ENCODE measurements at places on chromosomes 2 and 18. TPM values are rescaled to one million over a fixed set of nuclear protein-coding genes. Genes with fewer than 3 reads are reported as not detected.

DNA sequence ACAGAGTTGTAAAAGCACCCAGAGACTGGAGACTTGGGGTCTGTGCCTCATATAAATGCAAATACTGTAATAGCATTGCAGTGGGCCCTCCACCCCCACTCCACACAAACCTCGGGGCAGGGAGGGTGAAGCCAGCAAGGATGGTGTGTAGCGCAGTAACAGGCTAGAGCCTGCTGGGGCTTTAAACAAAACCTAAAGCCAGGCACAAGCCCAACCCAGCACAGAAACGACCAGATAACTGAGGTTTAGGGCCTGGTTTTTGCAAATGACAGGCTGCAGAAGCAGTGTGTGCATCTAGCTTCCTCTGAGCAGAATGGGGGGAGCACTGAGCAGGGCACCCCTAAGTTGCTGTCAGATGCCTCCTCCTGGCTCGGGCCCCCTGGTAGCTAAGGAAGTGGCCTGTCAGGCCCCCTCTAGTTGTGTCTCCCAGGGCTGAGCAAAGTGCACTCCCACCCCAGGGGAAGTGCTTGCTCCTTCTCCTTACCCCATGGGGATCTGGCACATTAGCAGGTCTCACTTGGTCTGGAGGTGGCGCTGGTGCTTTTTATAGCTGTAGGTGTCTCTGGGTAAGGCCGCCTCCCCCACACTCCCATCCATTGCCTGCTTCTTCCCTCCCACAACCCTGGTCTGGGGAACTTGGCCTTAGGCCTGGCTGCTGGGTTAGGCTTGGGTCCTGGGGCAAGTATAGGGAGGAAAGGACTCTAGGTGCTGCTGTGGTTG lies 135.1 kb downstream of the CELF4 start:
- H3K27ac ChIP-seq: no peak overlapping the region
- H3K27me3 ChIP-seq: no peaks in the 10 kb centered on the region
- H3K4me1 ChIP-seq: no peaks in the 10 kb centered on the region
- no peaks in the 10 kb centered on the region for H3K36me3 ChIP-seq
- H3K4me3 ChIP-seq: no peak overlapping the region

GRCh38 chr2:235232449-235233433 lies 261.1 kb upstream of the AGAP1 start:
- H3K4me1 ChIP-seq: no peaks in the 10 kb centered on the region
- DNase-seq: no peak
- H3K27ac ChIP-seq: no peak overlapping the region
- no peak overlapping the region for H3K4me3 ChIP-seq
- no peaks in the 10 kb centered on the region for H3K36me3 ChIP-seq

DNA sequence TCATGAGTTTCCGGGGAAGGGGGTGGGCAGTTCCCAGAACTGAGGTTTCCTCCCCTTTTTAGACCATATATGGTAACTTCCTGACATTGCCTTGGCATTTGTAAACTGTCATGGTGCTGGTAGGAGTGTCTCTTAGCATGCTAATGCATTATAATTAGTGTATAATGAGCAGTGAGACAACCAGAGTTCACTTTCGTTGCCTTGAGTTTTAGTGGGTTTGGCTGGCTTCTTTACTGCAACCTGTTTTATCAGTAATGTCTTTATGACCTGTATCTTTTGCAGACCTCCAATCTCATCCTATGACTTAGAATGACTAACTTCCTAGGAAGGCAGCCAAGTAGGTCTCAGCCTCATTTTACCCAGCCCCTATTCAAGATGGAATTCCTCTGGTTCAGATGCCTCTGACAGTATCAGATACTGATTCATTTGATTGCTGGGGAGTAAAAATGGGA lies 447.3 kb downstream of the XIRP2 start:
- no peak overlapping the region for H3K4me3 ChIP-seq
- H3K4me1 ChIP-seq: no peaks in the 10 kb centered on the region
- no peak overlapping the region for H3K27ac ChIP-seq
- H3K27me3 ChIP-seq: no peaks in the 10 kb centered on the region
- DNase-seq: no peak

DNA sequence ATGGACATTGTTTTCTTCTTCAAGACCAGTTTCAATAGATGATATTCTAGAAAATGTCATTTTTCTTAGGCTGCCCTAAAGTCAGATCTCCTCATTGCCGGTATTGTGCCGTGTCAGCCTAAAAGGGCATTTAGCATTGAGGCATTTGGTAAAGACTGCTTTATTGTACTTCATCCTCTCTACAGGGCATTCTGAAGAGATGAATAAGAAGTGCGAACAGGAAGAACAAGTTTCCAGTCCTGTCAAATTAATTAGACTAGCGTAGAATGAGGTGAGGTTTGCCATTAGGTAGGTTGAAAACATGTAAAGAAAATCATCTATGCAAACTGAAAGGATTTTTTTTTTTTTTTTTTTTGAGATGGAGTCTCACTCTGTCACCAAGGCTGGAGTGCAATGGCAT lies 60.6 kb downstream of the ETAA1 start:
- H3K36me3 ChIP-seq: no peaks in the 10 kb centered on the region
- no peak overlapping the region for H3K27ac ChIP-seq
- no peaks in the 10 kb centered on the region for H3K4me1 ChIP-seq
- H3K4me3 ChIP-seq: no peak overlapping the region
- DNase-seq: no peak

- no peaks in the 10 kb centered on the region for H3K36me3 ChIP-seq
- no peak for DNase-seq
- H3K27ac ChIP-seq: no peak overlapping the region
Observed at GRCh38 chr2:145807968-145808367, 1288.0 kb upstream of the ZEB2 start.

- DNase-seq: no peak
- no peak overlapping the region for H3K27ac ChIP-seq
- peaks cover 5% of the 10 kb centered on the region for H3K27me3 ChIP-seq
- no peak overlapping the region for H3K4me3 ChIP-seq
Observed at GRCh38 chr2:129975016-129975774, 4.3 kb upstream of the RAB6C start.

- peaks cover 86% of the 10 kb centered on the region for H3K4me1 ChIP-seq
- no peaks in the 10 kb centered on the region for H3K36me3 ChIP-seq
- H3K27me3 ChIP-seq: no peaks in the 10 kb centered on the region
- no peak for DNase-seq
- no peak overlapping the region for H3K4me3 ChIP-seq
- no peak overlapping the region for H3K27ac ChIP-seq
Observed at GRCh38 chr2:36361396-36361795, 5.8 kb downstream of the CRIM1 start.

DNA sequence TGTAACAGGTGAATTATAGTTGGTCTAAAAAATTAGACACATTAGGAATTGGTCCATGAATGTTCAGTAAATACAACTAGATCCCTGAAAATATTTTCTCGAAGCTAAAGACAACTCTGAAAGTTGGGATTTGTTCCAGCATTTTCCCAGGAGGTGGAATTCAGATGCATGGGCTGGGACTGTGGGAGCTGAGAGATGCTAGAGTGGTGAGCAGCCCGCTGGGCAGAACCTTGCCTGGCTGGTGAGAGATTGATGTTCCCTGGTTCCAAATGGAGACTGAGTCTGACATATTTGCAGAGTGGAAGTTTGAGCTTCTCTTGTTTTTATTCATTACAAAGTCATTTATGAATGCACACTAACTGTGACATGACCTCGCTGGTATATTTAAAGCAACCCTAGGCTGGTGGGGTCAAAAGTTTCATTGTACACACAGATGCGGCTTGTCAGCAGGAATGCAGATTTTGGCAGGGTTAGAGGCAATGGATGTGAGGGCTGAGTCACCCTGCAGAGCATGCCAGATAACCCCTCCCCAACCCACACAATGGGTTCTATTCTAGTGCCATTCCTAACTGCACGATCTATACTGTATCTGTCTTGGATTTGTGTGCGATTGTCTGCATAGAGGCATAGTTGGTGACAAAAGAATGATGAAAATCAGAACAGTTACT lies 23.5 kb upstream of the TMEM178A start:
- no peaks in the 10 kb centered on the region for H3K27me3 ChIP-seq
- H3K4me3 ChIP-seq: no peak overlapping the region

DNA sequence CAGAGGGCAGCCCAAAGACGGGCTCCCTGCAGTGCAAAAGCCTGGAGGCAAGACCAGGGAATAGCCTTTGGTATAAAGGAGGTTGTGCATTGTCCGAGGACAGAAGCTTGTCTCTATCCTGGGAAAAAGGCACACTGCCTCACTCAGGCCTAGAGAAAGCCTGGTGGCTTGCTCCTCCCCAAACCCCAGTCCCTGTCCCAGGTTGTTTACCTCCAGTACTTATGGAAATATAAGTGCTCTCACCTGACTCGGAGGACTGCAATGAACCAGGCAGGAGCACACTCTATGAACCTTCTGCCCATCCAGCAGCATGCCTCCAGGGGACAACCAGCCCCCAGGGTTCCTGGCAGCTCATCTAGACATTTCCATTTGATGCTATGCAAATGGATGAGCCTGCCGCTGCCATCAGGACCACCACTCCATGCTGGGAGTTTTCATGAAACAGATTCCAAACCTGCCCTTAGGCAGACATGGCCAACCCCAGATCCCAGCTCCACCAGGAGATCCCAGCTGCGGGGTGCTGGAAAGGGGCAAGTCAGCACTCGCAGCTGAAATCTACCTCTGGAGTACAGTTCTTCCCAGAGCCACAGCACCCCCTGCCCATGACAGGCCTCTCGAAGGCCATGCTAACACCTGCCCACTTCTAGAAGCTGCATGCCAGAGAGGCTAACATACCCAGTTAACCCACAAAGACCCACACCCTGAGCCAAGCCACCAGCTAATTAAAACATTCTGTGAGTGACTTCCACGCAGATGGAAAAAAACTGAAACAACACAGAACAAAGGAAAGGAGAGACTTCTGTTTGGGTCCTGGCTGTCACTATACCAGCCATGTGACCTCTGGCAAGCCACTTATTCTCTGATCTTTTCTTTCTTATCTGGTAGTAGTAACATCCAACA lies 101.7 kb downstream of the TTC32 start:
- no peak for DNase-seq
- H3K4me1 ChIP-seq: no peaks in the 10 kb centered on the region

- no peak overlapping the region for H3K4me3 ChIP-seq
- H3K4me1 ChIP-seq: no peaks in the 10 kb centered on the region
- no peak overlapping the region for H3K27ac ChIP-seq
- no peaks in the 10 kb centered on the region for H3K36me3 ChIP-seq
Observed at GRCh38 chr2:23587341-23587880, 202.4 kb downstream of the KLHL29 start.

DNA sequence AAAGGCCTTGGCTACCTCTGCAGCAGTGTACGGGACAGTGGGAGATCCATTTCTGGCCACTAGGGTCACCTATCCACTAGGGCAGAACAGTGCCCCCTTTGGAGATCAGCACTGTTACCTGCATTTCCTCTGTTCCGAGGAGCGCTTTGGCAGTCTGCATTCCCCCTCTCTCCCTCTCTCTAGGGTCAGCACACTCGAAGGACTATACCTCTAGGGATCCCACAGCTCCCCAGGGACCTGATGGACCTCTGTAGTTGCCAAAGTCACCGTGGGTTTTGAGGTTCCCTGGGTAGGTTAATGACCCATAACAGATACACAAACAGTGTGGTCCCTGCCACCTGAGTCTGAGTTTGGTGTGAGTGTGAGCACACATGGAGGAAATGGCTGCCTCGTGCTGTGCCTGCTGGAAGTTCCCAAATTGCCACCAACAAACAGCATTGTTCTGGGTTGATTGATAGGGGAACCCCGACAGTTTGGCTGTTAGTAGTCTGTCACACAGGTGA lies 99.8 kb upstream of the VWC2L start:
- no peaks in the 10 kb centered on the region for H3K36me3 ChIP-seq
- no peaks in the 10 kb centered on the region for H3K27me3 ChIP-seq
- H3K27ac ChIP-seq: no peak overlapping the region
- no peak overlapping the region for H3K4me3 ChIP-seq
- H3K4me1 ChIP-seq: no peaks in the 10 kb centered on the region
- no peak for DNase-seq

DNA sequence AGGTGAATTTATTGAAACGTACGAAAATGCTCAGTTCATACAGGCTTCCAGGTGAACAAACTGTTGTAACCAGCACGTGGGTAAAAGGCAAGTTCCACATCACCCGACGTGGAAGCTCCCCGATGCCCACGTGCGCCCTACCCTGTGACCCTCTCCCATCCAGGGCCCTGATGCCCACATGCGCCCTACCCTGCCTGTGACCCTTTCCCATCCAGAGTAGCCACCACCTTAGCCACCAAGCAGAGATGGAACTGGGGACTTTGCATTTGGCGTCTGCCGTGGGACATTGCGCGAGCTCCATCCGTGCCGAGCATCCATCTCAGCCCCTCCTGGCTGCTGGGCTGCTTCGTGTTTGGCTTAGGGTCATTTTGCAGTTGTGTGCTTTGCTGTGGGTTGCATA lies 37.5 kb downstream of the ANO7 start:
- DNase-seq: no peak
- no peak overlapping the region for H3K4me3 ChIP-seq
- peaks cover 3% of the 10 kb centered on the region for H3K36me3 ChIP-seq
- H3K27me3 ChIP-seq: no peaks in the 10 kb centered on the region
- H3K27ac ChIP-seq: no peak overlapping the region

DNA sequence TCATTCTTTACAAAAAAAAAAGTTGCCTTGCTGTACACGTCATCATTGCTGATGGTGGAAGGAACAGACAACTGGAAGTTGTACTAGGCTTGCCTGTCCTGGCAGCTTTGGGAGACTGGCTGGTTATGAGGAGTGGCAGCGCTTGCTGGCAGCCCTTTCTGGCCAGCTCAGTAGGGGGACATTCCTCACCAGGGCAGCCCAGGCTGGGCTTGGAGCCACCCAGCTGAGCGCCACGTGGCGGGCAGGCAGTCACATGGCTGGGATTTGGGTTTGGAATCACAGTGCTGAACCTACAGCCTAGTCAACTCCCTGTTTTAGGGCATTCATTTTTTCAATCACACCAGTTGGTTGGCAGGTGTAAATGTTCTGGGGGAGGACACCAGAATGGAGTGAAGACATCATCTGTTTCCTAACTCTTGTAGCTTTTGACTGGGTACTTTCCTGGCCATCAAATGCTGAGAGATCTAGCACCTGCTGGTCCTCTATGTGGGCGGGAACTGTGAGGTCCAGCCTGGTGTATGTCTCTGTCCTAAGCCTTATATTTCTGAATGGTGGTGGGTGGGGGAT lies 139.3 kb downstream of the SETBP1 start:
- H3K36me3 ChIP-seq: no peaks in the 10 kb centered on the region
- peaks cover 28% of the 10 kb centered on the region for H3K4me1 ChIP-seq
- H3K27ac ChIP-seq: no peak overlapping the region
- no peak overlapping the region for H3K4me3 ChIP-seq
- no peak for DNase-seq
- H3K27me3 ChIP-seq: no peaks in the 10 kb centered on the region

- DNase-seq: peak; percentile 94
- peak within 1 kb of the TSS; percentile 83 for H3K4me3 ChIP-seq
- no peaks in the 10 kb centered on the region for H3K36me3 ChIP-seq
- peaks cover 21% of the 10 kb centered on the region for H3K4me1 ChIP-seq
Observed at GRCh38 chr18:57586251-57587049, at the start of gene FECH. FECH (minus strand) TSS chr18:57586702; CDS start chr18:57586620, 82 bp downstream.

The ZFAND2B gene
- 77.7 TPM for total RNA-seq

The DCC gene
- total RNA-seq: 0.57 TPM

The CYP20A1 gene
- total RNA-seq: 28.1 TPM

The FHOD3 gene
- 1.2 TPM for total RNA-seq

The AGXT gene
- 0.70 TPM for total RNA-seq

Data from spleen (tissue), 13 donors.